Endothelial cell (in vitro differentiated cells): ENCODE measurements at places on chromosomes 3 and 15. TPM values are rescaled to one million over a fixed set of nuclear protein-coding genes. Genes with fewer than 3 reads are reported as not detected.

- no peak for DNase-seq
Observed at GRCh38 chr15:67070892-67071664, 5.7 kb downstream of the SMAD3 start.

- peak; percentile 40 for DNase-seq
Observed at GRCh38 chr15:63752075-63752684, 81.6 kb downstream of the HERC1 start.

GRCh38 chr3:114899186-114899931 is 247.7 kb downstream of the ZBTB20 start:
- DNase-seq: no peak

The TEX55 gene
- total RNA-seq: not detected

The IGSF11 gene
- total RNA-seq: 0.18 TPM

The NEK10 gene
- total RNA-seq: 1.2 TPM
